LHCN-M2 (cell line): ENCODE measurements at places on chromosomes 7 and 10. TPM values are rescaled to one million over a fixed set of nuclear protein-coding genes. Genes with fewer than 3 reads are reported as not detected.

- DNase-seq, result peak; percentile 13
Measured at GRCh38 chr10:3261921-3262320, 89.3 kb upstream of the PITRM1 start.

DNA sequence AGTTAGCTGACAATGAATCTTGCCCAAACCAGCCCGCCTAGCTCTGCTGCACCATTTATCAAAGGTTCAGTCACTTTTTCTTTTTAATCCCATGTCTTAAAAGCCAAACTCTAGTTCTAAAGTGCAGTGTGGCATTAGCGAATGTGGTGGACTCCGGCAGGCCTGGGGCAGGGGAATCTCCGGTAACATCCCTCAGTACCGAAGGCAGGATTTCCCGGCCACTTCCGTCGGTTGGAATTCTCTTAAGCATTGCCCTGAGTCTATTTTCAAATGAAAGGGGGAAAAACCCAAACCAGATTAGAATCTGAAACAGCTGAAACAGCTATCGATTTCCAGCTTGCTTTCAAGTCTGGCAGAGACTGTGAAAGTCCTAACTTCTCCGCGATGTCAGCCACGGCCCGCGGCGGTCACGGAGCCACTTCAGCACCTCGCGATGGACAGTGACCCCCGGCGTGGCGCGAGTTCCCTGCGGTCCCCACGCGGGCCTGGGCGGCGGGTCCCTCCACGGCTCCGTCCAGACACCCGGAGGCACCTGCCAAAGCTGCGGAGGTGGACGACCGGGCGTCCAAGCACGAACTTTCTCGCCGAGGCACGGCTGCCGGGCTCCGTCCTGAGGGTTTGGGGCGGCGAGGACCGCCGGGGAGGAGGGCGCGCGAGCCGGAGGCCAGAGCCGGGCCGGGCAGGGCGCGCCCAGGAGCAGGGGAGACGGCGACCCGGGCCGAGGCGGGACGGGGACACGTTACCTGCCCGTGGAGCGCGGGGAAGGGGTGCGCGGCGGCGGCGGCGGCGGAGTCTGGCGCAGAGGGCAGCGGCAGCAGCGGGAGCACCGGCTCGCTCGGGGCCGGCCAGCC lies 745 bp downstream of the TCERG1L start:
- no peak for DNase-seq

DNA sequence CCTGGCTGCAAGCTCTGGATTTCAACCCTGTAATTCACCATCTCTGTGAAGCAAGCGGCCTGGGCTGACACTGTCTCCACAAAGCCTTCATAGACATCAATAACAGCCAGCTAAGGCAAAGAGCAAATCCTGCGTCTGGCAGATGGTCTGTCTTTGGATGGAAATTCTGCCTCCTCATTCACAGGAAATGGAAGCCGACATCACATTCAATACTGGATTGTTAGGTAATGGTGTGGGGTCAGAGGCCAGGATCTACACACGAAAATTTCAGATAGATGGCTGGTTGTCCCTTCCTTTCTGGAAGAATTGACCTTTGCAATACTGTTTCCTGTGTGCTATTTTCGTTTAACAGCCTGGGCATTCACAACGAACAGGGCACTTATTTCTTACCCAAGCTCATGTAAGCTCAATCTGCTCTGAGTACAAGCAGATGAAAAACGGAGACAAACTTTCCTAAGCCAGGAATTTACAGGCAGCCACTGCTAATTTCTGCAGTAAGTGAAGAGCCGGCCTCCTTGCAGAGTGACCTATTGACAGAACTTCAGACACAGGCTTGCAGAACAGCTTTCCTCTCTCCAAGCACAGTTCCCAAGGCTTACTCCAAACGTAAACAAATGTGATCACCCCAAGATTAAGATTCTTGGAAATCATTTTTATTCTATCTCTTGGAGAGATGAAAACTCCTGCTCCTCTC lies 3.1 kb upstream of the ADAM12 start:
- DNase-seq, result no peak

DNA sequence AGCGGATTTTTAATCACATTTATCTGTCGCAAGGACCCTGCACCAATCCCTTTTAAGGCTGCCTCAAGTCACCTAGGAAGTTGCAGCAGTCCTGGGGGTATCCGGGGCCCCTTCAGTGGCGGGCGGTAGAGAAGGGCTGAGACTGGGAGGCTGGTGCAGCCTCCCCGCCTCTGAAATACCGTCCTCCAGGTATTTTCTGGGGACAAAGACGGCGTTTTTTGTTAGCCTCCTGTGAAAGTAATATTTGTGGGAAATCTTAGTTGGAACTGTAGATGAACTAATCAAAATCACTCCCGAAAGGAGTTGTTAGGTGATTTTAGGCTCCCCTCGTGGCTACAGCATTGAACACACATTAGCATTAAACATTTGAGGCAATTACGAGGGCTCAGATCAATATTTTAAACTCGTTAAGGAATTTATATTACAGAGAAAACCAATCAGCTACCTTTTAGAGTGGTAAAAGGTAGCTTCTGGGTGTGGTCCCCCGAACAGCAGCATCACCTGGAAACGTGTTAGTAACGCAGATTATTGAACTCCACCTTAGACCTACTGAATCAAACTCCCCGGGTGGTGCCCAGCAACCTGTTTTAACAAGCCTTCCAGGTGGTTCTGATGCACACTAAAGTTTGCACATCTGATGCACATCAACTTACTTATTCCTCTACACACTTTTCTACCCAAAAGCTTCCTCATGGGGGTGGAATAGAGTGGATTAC lies 530 bp upstream of the ANXA7 start:
- no peak for DNase-seq

- no peak for DNase-seq
Measured at GRCh38 chr10:58367069-58367468, 18.1 kb upstream of the TFAM start.

- DNase-seq, result no peak
Measured at GRCh38 chr7:66100408-66101050, 14.1 kb upstream of the CRCP start.

DNA sequence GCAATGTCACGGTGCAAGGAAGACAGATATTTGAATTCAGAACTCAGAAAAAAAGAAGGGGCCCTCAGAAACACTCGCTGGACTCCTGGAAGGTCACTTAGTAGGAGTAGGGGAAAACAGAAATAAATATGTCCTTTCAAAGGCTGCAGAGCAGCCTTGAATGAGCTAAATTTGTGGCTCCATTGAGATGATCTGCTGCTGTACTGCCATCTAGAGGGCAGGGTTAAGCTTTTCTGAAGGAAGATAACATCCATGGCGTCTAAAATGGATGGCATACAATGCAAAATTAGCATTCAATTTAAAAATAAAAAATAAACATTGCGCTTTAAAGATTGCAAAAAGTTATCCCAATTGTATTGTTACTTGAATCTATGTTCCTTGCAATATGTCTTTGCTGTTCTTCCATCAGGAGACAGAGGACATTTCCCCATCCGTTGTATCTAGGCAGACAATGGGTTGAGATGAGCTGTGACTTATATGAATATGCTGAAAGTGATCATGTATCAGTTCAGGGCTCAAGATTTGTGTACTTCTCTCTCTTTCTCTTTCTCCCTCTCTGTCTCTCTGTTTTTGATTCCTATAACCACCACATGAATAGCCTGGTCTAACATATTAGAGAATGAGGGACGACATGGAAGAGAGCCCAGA lies 642.2 kb downstream of the SH2D4B start:
- no peak for DNase-seq

Gene MRLN
- total RNA-seq, result not detected in 2 replicates

Gene SFXN2
- total RNA-seq, result 2.2 and 3.4 TPM in 2 replicates
